ENCODE measurements at places on chromosomes 2 and 18.

- DNase-seq, result peak; percentile 58
Measured at GRCh38 chr18:69885841-69886531, 61.7 kb downstream of the CD226 start.

DNA sequence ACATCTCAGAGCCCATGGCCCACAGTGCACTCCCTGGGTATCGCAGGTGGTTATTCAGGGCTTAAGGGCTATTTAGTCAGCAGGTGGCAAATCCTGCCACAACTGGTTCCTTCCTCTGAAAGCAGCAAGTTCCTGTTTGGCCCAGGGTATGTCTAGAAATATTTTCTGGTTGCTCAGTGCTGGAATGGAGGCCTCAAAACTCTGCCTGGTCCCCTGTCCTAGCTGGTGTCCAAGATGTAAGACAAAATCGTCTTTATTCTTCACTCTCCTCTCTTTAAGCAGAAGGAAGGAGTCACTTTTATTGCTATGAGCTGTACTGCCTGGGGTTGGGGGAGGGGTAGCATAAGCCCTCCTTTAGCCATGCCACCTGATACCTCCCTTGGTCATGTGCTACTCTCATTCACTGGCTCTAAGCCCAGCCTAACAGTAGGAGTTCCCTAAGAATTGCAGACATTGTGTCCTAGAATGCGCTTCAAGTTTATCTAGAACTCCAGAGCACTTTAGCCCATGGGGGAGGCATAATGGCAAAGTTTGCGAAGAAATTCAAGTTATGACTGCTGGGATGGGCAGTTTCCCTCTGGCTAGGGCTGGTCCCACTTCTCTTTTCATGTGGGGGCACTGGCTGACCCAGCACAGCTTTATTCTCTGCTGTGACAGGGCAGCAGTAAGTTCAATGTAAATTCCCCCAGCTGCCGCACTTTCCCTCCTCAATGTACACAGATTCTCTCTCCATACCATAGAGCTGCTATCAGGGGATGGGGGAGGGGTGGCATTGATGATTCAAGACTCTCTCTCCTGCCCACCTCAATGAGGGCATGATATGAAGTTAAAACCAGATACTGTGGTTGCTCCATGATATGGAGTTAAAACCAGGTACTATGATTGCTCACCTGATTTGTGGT is 27.1 kb upstream of the CWC22 start:
- no peak for DNase-seq

DNA sequence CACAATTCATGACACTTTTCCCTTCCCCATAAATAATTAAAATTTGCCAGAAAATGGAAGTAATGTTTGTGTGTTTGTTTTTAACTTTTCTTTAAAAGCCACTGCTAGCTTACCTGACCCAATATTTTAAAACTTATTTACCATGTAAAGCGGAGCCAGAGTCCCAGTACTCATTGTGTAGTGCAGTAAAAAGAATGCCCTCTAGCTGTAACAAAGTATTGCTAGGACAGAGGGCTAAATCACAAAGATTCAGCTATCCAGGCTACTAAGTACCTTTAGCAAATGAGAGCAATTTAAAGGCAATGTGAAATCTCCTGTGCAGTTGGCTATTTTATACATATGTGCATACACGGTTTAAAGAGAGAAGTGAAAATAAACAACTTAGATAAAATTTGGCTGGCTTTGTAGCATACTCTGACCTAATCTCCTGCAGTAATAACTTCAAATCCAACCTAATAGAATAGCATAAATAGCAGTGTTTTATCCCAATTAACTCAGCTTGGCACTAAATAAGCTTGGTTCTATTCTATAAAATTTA is 997.4 kb upstream of the PIK3C3 start:
- no peak for DNase-seq

DNA sequence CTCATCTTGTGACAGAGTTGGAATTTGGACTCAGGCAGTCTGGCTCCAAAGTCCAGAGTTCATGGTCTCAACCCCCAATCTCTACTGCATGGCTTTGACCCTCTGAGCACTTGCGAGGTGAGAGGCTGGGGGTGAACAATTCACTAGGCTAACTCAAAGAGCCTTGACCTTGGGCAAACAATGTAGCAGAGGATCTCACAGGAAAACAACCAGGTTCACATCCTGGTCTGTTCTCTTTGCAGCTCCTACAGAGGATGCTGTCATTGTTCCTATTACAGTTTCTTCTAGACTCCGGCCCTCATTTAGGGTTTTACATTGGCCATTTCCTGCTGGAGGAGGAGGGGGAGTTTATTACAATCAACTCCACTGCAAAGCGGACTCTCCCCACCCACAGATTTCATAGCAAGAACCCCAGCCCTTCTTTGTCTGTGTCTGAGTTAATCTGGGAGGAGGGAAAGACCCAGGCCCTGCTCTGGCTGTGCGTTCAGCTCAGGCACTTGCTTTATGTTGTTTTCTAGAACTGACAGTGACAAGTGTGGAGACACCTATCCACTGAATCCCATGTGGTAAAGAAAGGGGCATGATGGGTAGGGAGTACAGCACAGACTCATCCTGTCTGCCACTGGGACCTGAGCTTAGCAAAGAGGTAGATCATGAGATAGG is 101.6 kb downstream of the LBH start:
- peak; percentile 52 for DNase-seq

DNA sequence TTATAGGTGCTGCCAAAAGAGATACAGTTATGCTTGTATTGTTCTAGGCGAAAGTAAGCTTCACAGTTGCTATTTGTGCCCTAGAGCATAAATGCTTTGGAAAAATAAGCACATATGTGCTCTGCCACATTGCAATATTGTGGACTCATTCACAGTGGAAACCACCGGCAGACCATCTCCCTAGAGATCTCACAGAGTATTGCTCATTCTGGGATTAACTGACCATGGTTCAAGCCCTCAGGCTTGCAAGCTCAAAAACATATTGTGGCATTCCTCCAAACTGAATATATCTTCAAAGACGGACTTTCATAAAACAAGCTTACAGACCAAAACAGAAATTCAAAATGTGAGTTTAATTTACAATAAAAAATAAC is 158.2 kb upstream of the CCDC150 start:
- DNase-seq, result no peak

- no peak for DNase-seq
Measured at GRCh38 chr18:32276906-32277305, 87.1 kb downstream of the MEP1B start.

GRCh38 chr2:149924549-149925213 is 337.1 kb upstream of the MMADHC start:
- no peak for DNase-seq

GRCh38 chr2:162126527-162126926 is 25.5 kb downstream of the GCG start:
- no peak for DNase-seq

- DNase-seq, result no peak
Measured at GRCh38 chr2:239879423-239880084, 145.6 kb downstream of the NDUFA10 start.

DNA sequence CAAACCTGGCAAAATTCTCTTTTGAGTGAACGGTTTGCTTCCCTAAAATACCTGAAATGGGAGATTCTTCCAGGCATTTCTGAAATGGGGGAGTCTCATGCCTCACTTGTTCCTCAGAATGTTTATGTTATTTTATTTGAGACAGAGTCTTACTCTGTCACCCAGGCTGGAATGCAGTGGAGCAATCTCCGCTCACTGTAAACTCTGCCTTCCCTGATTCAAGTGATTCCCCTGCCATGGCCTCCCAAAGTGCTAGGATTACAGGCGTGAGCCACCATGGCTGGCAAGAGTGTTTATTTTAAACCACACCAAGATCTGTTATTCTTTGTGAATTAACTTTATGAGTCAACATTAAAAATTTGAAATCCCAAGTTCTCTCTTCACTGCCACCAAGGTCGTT is 6.4 kb upstream of the FHL2 start:
- no peak for DNase-seq

DNA sequence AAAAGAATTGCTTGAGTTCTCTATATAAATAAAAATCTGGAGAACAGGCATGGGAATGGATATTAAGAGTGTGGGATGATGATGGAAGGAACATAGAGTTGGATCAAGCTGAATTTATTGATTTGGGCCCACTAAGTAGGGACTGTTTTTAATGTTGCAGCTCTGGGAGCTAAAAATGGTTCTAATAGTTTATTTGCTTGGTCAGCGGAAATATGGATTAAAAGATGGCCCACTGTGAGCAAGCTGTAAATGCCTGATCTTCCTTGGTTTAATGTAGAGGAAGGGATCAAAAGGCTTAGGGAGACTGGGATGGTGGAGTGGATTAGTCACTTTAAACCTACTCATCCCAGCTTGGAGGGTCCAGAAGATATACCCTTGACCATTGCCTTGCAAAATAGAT is 429.4 kb upstream of the NXPH2 start:
- no peak for DNase-seq

DNA sequence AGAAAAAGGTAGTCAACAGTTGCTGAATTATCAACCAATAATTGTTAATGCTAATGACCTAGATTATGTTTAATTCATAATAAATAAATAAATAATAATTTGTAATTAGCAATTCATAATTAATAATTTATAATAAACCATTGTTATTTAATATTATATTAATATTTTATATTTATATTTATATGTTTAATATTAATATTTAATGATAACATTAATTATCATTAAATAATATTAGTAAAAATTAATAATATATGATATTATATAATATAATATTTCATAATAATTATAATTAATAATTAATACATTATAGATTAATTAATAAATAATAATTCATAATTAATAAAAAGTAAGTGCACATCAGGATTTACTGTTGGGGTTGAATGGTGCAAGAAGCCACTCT is 389.4 kb upstream of the RGPD4 start:
- no peak for DNase-seq

GRCh38 chr2:169091761-169092519 is 22.6 kb downstream of the DHRS9 start:
- no peak for DNase-seq

GRCh38 chr2:42794271-42795046 is 2.1 kb upstream of the HAAO start:
- DNase-seq, result no peak

GRCh38 chr2:45891719-45892424 is 240.4 kb downstream of the PRKCE start:
- no peak for DNase-seq

DNA sequence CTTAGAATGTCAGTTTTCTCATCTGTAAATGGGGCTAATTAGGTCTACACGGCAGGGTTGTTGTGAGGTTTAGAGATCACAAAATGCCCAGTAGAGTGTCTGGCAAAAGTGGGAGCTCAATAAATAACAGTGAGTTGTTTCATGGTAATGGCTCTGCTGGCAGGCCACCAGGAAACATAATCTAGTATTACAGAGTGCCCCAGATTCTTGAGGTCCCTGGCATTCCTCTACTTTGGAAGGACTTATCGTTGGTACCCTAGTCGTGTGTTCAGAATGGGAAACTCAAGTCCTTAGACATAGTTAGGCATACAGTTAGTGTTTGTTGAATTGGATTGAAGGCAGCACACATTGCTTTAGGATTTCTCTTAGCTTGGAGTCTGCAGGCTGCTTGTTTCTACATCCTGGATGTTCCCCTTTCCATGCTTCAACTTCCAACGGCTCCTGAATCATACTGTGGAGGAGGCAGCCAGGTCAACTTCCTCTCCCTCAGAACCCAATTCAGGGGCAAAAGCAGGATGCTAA is 161.5 kb upstream of the FOSL2 start:
- no peak for DNase-seq

- no peak for DNase-seq
Measured at GRCh38 chr2:163735685-163736432, at the start of gene FIGN. Gene FIGN, minus strand, starts transcription at chr2:163736008. Its CDS starts 1,081 bp downstream, at chr2:163734927.

GRCh38 chr18:73896685-73897084 is 250.9 kb downstream of the FBXO15 start:
- DNase-seq, result no peak

DNA sequence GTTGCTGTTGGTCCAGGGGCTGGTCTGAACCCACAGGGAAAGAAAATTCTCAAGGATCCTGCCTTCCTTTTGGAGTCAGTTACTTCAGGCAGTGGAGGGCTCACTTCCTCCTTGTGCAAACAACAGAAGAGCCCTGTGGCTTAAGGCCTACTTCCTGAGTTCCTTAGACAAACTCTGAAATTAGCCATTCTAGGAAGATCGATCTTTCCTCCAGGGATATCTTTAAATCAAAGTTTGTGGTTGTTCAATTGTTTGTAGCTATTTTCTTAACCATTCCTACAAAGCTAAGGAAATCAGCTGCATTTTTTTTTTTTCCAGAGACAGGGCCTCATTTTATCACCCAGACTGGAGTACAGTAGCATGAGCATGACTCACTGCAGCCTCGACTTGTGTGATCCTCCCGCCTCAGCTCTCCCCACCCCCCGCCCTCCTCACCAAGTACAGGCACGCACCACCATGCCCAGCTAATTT is 156.0 kb downstream of the TANC1 start:
- peak; percentile 12 for DNase-seq

- no peak for DNase-seq
Measured at GRCh38 chr18:23259701-23260681, 124.7 kb downstream of the CABLES1 start.

DNA sequence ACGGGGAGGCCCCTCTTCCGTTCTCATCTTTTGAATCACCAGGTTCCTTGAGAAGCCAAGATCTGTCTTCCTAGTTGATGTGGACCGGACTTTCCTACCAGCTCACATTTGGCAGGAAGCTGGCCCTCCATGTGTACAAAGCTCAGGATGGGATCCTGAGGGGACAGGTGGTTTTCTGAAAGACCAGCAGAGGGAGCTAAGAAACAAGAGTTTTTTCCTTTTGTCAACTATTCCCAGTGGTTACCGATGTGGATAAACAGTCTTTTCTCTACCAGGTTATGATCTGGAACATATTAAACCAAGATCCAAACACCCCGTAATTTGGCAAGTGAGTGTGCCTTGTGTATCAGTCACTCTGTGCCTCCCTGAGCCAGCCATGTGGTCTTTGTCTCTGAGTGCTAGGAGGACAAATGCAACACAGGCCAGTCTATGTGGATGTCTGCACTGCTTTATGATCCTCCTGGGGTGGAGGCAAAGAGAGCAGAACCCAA is 25.1 kb upstream of the ARHGAP25 start:
- no peak for DNase-seq

- DNase-seq, result no peak
Measured at GRCh38 chr18:41657189-41657588, 297.8 kb upstream of the PIK3C3 start.

GRCh38 chr18:58253871-58254270 is 209.8 kb downstream of the NEDD4L start:
- DNase-seq, result no peak
